ENCODE measurements at places on chromosomes 1 and 21.

GRCh38 chr1:238399558-238399957 is 508.8 kb upstream of the ZP4 start:
- no peak for DNase-seq

GRCh38 chr21:29360799-29361765 is 62.4 kb downstream of the BACH1 start:
- DNase-seq: peak; percentile 8

DNA sequence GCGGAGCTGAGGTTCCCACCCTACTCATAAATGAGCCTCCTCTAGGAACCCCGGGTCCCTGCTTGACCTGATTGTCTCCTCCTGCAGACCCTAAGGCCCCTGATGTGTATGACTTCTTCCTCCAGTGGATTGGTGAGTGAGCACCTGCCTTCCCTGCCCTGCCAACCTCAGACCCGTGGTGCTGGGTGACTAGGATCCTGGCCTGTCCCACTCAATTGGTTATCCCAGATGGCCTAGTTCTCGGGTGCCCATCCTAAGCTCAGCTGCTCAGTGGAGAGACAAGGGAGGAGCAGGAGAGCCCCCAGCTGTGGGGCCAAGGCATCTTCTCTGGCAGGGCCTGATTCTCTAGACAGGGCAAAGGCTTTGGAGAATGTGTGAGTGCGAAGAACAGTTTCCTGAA is 12.2 kb downstream of the CYP4B1 start:
- DNase-seq: no peak

GRCh38 chr1:61851849-61852669 is 109.8 kb downstream of the PATJ start:
- peak; percentile 78 for DNase-seq

- DNase-seq: peak; percentile 1
Measured at GRCh38 chr1:178581351-178582303, 68.7 kb downstream of the TEX35 start.

GRCh38 chr1:154551474-154551873 is 7.0 kb downstream of the UBE2Q1 start:
- no peak for DNase-seq

GRCh38 chr1:119544165-119544762 is 37.3 kb downstream of the HSD3B1 start:
- no peak for DNase-seq

GRCh38 chr21:34020005-34020847 is 53.2 kb upstream of the MRPS6 start:
- DNase-seq: peak; percentile 98

- DNase-seq: no peak
Measured at GRCh38 chr1:248894837-248895236, 11.2 kb upstream of the PGBD2 start.

GRCh38 chr1:18673976-18674375 is 43.3 kb downstream of the PAX7 start:
- no peak for DNase-seq

GRCh38 chr1:17213148-17213781 is 8.3 kb downstream of the PADI1 start:
- no peak for DNase-seq

- no peak for DNase-seq
Measured at GRCh38 chr1:184866991-184867788, 107.1 kb downstream of the NIBAN1 start.

DNA sequence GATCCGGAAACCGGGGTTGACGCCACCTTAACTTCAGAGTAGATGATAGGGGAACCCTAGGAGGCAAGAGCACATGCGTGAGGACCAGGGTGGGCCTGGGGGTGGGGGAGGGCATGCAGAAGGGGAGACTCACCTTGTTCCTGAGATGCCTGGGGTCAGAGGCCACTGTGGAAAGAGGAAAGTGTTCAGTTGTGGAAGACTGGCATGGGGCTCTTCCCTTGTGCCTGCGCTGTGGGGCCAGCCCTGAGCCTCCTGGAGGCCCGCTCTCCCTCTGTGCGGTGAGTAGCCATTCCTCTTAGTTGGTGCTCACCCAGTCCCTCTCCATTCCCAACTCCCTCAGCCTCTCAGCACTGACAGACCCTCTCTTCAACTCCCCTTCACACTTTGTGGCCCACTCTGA is 36.6 kb downstream of the FCRL5 start:
- DNase-seq: no peak

DNA sequence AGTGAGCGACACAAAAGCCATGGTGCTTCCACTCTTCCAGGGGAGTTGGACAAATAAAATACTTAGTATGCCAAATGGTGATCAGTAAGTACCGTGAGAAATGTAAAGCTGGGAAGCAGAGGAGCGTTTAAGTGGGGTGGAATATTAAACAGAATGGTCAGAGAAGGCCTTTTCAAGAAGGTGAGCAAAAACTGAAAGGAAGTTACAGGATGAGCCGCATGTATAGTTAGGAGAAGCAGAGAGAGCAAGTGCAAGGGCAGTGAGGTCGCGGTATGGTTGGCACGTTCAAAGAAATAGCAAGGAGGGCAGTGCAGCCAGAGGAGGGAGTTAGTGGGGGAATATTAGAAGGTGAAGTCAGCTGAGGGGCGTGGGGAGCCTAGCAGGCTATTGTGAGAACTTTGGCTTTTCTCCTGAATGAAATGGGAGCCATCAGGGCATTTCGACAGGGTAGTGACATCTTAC is 748 bp upstream of the ATP6V0B start:
- DNase-seq: peak; percentile 77

DNA sequence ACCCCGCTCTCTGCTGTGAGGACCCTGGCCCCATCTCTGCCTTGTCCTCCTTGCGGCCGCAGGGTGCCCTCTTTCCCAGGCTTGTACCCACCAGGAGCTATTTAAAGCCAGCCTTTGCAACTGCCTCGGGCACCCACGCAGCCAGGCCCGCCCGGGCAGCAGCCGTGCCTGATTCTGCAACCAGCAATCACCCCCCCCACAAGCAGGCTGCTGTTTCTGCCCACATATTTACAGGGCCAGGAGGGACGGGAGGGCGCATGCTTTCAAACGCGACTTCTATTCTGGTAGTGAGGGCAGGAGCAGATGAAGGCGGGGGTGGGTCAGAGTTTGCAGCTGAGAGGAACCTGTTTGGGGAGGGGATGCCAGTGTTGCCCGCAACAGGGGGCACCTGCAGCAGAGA is 13.6 kb downstream of the GABRD start:
- no peak for DNase-seq

GRCh38 chr1:162329826-162330225 is 46.8 kb downstream of the SPATA46 start:
- DNase-seq: no peak

GRCh38 chr1:44296086-44296485 is 59.0 kb downstream of the ERI3 start:
- DNase-seq: no peak

DNA sequence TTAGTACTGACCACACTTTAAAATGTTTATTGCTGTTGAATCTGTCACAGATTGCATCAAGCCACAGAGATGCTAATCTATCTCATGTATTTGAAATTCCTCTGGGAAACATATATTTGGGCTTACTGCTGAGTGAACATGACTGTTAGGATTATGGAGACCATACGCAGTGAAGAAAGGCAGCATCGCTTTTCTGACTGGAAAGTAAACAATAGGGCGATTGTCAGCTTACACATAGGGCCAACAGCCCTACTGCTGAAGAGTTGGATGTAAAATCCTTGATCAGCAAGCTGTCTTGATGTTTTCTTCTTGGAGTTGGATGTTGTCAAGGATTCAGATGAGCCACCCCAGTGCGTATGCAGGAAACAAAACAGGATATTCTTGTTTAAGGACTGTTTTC is 368.7 kb upstream of the ADGRL2 start:
- DNase-seq: no peak

GRCh38 chr1:236535662-236536161 is 11.9 kb downstream of the LGALS8 start:
- DNase-seq: peak; percentile 38

DNA sequence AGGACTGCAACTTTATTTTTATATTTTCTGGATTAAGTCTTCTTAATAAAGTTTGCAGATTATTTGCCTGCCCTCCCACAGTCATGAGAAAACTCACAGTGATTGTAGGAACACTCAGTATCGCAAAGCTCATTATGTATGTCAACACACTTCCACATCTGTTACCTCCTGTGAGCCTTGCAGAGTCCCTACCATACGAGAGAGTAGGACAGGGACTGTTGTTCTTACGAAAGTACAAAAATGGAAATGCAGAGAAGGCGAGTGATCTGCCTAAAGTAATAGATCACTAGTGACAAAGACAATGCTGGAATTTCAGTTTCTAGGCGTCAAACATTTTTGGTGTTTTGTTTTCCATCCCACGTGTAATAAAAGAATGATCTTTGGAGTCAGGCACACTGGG is 131.7 kb downstream of the SYT2 start:
- DNase-seq: peak; percentile 95

DNA sequence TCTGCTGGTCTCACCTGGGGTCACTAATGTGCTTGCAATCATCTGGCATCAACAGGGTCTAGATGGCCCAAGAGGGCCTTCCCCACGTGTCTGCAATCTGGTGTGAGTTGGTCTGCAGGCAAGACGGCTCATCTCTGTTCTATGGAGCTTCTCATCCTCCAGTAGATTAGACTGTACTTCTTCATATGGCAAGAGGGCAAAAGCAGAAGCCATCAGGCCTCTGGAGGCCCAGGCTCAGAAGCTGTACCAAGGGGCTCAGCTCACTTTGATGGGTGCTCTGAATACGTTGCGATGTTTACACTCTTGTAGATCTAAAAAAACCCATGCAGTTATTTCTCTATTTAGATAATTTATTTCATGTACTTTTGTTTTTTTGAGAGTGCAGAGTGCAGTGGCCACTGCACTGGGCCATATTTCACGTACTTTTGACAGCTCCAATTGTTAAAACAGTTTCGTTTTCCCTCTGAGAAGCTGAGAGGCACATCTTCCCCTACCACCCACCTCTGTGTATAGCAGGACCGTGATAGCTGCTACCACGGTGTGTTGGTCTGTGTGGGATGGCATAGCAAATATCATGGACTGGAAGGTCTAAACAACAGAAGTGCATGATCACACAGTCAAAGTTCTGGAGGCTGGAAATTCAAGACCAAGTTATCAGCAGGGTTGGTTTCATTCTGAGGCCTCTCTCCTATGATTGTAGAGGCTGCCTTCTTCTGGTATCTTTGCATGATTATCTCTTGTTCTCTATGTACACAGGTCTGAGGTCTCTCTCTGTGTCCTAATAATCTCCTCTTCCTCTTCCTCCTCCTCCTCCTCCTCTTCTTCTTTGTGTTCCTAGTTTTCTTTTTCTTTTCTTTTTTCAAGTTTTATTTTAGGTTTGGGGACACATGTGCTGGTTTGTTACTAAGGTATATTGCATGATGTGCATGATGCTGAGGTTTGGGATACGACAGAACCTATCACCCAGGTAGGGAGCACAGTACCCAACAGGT is 17.0 kb downstream of the CITED4 start:
- no peak for DNase-seq

GRCh38 chr1:93623875-93624274 is 57.8 kb downstream of the BCAR3 start:
- no peak for DNase-seq

DNA sequence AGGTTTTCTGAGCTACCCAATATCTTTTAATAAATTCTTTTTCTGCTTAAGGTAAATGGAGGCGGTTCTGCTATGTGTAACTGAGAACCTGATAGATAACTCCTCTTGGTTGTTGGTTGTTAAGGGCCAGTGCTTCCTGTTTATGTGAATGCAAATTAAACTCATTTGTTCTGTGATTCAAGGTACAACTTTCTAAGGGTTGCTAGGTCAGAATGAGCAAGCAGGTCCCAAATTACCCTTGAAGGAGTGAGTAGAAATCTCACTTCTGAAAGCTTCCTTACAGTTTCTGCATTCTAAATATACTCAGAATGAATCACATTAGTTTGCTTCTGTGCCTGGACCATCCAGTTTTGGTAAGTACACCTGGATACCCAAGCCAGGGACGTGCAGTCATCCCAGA is 15.5 kb upstream of the FAM78B start:
- DNase-seq: no peak

DNA sequence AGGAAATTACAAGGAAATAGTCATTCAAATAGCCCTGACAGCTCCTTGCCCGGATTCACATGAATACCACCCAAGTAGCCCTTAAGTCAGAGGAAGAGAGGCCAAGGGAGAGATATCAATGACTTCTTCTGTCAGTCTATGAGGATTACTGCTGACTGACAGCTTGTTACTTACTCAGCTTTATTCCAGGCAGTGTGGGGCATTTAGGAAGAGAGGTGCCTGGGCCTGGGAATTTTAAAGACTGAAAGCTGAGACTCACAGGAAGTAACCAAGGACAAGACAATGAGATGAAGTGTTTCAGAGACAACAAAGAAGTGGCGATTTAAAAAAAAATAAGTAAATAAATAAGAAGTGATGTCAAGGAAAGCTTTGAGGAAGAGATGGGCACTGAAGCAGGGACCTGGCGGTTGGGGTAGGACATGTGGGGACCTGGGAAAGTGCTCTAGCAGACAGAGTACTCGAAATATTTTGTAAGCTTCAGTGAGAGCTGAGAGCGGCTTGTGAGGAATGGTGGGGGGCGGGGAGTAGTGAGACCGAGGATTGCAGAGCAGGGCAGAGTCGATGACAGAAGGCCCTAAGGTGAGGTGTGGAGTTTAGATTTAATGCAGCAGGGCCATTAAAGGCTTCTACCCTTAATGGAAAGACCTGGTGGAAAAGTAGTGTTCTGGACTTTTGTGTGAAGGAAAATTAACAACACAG is 58.9 kb downstream of the ST3GAL3 start:
- DNase-seq: no peak

- DNase-seq: no peak
Measured at GRCh38 chr1:61238359-61238665, 156.0 kb downstream of the NFIA start.

GRCh38 chr1:111813440-111814304 is 58.0 kb downstream of the DDX20 start:
- DNase-seq: no peak

DNA sequence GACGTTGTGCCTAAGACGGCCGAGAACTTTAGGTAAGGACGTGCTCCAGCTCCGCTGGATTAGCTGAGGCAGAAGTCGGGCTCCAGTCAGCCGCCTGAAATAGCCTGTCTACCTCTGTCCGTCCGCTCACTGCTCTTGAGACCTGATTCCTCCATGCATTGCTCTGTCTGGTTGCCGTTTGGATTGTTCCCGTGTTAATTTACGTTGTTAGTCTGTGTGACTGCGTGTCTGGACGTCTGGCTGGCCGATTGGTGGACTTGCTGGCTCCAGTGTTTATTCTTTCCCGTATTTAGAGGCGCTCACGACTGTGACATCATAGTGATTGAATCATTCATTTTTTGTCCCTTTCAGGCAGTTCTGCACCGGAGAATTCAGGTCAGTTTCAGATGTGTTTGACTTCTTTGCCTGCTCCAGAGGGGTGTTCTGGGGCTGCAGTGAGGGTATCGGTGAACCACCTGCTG is 684 bp downstream of the PPIH start:
- DNase-seq: no peak

GRCh38 chr1:1092894-1093609 is 18.9 kb upstream of the RNF223 start:
- no peak for DNase-seq

- no peak for DNase-seq
Measured at GRCh38 chr1:154440036-154440804, 35.1 kb downstream of the IL6R start.

- DNase-seq: no peak
Measured at GRCh38 chr1:54805466-54805865, 4.3 kb upstream of the TTC22 start.

- no peak for DNase-seq
Measured at GRCh38 chr1:170871868-170872267, 63.5 kb upstream of the MROH9 start.
